Kasumi-1 (cell line): ENCODE measurements at places on chromosomes 6 and 20.

GRCh38 chr20:56630506-56631317 lies 1.6 kb downstream of the TFAP2C start:
- no peak for DNase-seq

GRCh38 chr6:57242505-57242904 lies 20.4 kb upstream of the RAB23 start:
- no peak for DNase-seq

DNA sequence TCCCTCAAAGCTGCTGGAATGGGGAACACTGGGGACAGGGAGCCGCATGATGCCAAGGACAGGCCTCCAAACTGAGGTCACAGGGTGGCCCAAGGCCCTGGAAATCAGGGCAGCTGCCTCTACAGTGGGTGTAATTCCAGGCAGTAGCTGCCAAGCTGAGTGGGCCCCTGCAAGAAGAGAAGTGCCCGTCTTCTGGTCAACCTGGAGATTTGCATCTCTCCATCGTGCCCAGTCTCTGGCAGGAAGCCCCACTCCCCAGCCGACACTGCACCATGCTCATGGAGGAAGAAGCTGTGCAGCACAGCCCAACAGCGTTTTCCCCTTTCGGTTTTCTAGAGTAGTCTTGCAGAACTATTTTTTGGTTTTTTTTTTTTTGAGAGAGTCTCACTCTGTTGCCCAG lies 2.2 kb upstream of the FAM209A start:
- DNase-seq = no peak

GRCh38 chr6:159823953-159824352 lies 23.9 kb downstream of the PNLDC1 start:
- no peak for DNase-seq

GRCh38 chr6:38573801-38574395 lies 65.8 kb downstream of the BTBD9 start:
- DNase-seq = no peak

DNA sequence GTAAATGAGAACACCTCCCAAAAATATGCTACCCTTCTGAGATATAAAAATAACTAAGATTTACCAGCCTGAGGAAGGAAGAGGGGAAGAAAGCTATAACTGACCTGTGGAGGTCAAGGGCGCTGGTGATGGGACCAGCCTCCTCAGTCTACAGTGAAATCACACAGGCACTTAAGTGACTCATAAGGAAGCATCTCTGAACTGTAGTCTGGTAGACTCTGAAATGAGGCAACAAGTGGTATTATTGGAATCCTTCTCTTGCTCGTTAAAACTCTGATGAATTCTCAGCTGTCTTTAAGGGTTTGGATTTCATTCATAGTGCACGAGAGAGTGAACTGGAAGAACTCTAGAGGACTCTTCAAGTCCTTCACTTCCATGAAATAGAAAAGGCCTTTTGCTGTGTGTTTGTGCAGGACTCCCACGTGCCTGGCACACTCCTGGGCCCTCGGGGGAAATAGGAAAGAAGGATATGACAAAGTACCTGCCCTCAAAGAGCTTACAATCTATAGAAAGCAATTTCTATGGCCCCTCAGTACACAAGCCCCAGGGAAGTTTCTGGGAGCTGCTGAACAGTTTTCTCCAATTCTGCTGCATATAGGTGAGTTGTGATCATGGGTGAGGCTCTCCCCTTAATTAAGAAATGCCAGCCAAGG lies 231.8 kb upstream of the RREB1 start:
- DNase-seq = peak; percentile 13
